ENCODE measurements at places on chromosomes 5 and 9.

DNA sequence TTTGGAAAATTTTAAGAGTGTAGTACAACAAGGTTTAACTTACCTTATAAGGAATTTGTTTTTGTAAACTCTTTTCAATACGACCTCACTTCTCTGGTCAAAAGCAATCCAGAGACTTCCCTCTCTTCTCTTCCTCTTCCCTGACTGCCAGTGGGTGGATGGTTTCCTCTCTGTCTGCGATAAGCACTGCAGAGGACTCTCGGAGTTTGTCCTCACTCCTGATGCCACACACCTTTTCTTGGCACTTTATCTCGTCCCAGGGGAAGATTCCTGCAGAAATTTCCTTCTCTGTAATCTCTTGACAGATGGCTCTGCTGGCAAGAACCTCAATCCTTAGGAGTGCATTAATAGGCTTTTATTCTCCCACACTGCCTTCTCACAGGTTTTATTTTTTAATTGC, 641.6 kb downstream of the NR2F1-AS1 start:
- no peak for DNase-seq

GRCh38 chr5:156942064-156942463, 21.0 kb downstream of the TIMD4 start:
- no peak for DNase-seq

GRCh38 chr5:177023303-177023664, 788 bp downstream of the ZNF346 start:
- DNase-seq, result no peak

- DNase-seq, result no peak
Measured at GRCh38 chr9:71826279-71826678, 58.0 kb upstream of the CEMIP2 start.

GRCh38 chr9:35203528-35203927, 41.7 kb downstream of the UNC13B start:
- no peak for DNase-seq

- no peak for DNase-seq
Measured at GRCh38 chr9:104085525-104085924, 8.6 kb upstream of the SMC2 start.

DNA sequence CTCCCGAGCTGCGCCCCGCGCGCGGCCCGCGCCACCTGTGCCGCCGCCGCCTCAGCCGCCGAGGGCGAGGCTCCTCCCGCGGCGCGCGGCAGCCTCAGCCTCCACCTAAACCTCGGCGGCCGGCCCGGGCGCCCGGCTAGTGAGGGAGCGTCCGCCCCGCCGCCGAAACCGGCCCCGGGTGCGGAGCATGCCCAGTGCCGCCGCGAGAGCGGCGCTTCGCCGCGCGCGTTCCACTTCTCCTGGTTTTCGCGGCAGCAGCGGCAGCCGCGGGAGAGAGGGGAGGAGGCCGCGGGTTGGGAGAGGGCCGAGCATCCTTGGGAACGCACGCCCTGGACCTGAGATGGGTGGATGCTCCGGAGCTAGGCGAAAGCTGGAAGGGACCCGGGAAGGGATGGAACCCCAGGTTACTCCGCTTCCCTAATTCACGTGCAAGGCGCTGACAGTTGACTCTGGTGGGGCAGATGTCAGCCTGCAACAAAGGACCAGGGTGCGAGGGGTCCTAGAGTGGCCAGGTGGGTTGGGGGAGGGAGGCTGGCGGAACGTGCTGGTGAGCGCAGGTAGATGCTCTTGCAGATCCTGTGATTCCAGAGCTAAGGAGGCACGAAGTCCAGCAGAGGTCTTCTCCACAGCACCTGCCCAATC, at the start of gene CTNND2:
Gene CTNND2, minus strand, starts transcription at position 182 of the 642 bp plus-strand sequence. CDS start 593 bp downstream, outside the sequence.
- DNase-seq, result no peak

GRCh38 chr5:121138495-121138907, 674.4 kb downstream of the PRR16 start:
- DNase-seq, result no peak

GRCh38 chr5:84688566-84688965, 303.9 kb upstream of the EDIL3 start:
- no peak for DNase-seq

DNA sequence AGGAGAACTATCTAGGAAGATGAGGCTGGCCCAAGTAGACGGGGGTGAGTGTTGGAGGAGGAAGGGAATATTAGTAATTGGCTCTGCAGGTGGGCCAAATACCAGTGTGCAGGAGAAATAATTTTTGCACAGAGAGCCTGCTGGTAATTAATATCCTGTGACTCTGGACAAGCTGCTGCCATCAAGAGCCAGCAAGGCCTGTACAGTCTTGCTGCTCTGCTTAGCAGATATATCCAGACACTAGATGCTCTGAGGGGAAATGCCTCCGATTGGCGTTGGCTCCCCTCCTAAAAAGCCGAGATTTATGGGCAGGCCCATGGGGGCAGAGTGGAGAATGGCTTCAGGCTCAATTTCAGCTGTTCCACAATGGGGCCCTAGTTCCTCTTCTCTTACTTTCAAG, 29.6 kb upstream of the ASTN2 start:
- DNase-seq, result no peak
